Activated CD4-positive, alpha-beta T cell treated with anti-CD3 and anti-CD28 coated beads for 24 hours (primary cell): ENCODE measurements at places on chromosomes 16 and 17.

DNA sequence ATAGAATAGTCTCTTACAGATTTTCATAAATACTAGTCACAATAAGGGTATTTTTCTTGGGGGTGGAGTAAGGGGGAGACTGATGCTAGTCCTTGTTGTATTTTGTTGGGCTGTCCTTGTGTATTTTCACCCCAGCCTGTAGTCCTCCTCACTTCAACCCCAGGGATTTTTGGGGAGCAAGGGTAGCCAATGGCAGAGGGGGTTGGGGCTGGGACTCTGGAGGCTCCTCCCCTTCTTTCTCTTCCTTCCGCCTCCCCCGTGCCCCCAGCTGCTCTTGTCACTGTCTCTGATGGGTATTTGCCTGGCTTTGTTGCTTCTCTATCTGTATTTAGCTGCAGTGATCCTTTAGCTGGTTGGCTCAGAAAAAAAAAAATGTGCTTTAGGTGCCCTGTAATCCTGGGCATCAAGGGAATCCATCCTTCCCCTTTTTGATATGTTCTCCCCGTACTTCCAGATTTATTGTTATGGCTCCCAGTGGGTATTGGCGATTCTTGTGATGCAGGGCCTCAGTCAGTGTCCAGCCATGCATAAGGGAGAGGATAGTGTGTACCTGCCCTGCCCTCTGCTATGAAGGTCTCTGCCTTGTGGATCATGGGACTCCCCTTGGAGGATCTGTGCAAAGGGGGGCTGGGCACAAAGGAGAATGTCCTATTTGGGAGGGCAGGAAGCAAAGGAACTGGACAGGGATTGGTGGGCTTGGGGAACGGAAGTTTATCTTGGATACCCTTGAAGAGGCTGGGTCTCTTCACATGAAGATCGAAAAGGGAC is 16.5 kb downstream of the SNF8 start:
- no peak for DNase-seq

DNA sequence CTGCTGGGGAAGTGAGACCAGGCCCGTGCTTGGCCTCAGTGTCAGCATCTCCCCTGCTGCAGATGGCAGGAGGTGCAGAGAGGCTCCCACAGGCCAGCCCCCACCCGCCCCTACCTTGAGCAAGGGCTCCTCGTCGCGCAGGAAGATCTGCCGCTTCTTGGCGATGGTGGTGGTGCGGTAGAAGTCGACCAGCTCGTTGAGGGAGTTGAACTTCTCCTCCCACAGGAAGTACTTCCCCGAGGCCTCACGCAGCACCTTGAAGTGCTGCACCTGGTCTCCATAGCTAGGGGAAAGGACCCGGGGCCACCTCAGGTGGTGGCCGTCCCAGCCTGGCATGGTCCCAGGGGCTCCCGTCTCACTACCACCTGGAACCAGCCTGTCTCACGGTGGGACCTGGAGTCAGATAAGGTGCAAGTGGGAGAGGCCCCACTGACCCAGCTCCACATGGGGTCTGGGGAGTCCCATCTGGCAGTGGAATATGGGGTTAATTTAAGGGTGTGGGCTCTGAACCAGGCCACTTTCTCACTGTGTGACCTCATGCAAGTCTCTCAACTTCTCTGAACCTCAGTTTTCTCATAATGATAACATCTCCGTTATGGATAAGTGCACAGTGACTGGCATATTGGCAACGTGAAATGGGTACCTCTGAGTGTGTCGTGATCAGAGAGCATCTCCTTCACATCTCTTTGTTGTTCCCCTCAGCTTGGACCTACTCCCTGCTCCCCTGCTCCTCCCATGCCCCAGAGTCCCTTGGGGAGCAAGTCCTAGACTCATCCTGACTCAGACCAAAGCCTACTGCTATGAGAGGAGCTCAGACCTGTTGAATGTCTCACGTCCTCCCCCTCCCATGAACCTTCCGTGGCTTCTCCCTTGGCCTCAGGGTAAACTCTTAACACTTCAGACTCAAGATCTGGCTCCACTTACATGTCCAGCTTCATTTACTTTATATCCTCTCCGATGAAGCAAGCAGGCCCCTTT is 19.8 kb upstream of the FAM83G start:
- no peak for DNase-seq

DNA sequence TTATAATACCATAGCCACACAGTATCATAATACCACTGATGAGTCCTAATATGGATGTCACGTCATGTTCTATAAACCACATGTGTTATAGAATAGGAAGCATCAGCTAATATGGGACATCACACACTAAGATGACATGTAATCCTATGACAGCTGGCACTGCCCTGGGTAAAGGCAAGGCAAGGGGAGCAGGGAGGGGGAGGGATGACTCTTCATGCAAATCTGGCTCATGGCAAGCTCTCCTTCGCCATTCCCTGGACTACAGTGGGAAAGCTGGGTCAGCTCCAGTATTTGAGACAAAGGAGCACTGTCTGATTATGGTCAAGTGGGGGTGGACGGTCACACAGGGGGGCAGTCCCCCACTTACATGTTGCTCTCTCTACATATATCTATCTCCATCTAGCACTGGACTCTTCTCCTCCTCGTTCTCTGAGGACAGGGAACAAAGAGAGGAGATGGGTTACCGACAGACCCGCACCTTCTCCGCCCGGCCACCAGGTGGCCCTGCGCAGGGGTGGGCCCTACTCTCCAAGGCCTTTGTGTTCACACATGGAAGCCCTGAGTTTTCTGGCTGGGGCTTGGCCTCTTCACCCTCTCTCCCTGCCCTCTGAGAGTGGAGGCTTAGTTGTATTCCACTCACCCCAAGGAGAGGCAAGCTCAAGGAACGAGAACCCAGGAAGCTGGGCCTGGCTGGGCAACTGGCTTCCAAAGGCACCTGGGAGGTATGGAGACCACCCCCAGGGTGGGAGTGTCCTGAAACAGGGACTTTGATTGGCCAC is 23.4 kb upstream of the MPO start:
- DNase-seq, result peak; percentile 47

DNA sequence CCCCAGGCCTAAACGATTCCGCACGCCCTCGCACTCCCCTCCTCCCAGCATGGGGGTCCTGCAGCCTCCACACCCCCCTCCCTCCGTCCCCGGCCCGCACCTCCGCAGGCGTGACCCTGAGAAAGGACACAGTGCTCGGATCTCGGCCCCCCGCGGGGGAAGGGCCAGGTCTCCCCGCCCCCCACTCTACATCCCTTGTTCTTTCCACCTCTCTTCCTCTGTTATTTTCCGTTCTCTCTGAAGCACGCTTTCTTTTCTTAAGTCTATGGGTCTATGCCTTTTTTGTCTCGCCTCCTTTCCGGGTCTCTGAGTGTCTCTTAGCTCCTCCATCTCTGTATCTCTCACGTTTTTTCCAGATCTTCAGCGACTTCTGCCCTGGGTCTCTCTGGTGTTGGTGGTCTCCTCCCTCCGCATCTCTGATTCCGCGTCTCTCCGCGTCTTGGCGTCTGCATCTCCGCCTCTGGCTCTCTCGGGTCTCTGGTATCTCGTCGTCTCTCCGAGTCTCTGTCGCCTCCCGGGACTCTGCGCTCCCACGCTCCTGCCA is 2.1 kb upstream of the HES7 start:
- DNase-seq, result no peak

DNA sequence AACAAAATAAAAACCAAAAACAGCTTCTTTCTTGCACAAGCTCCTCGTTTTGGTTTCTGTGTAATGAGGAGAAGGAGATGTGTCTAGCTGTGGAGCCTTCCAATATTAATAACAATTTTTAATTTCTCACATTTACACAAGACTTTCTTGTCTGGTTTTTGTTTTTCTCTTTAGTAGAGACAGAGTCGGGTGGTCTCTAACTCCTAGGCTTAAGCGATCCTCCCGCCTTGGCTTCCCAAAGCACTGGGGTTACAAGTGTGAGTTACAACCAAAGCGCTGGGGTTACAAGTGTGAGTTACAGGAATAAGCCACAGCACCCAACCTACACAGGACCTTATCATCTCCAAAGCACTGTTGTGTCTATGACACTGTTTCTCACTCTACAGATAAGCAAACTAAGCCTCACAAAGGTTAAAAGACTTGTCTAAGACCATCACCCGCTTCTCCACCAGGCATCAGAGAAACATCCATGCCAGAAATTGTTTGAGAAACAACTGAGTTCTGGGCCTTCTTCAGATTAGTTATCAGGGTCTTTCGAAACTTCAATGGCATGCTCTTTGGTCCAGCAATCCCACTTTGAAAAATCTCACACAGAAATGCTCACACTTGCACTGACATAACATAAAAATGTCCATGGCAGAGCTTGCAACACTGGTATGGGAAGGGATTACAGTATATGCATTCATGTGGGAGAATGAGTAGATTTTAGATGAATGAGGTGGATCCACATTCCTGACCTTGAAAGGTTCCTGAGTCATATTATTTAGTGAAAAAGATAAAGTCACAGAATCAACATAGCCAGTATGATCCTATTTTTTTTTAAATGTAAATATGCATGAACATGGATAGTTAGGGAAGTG is 3.9 kb downstream of the ABAT start:
- DNase-seq, result no peak

DNA sequence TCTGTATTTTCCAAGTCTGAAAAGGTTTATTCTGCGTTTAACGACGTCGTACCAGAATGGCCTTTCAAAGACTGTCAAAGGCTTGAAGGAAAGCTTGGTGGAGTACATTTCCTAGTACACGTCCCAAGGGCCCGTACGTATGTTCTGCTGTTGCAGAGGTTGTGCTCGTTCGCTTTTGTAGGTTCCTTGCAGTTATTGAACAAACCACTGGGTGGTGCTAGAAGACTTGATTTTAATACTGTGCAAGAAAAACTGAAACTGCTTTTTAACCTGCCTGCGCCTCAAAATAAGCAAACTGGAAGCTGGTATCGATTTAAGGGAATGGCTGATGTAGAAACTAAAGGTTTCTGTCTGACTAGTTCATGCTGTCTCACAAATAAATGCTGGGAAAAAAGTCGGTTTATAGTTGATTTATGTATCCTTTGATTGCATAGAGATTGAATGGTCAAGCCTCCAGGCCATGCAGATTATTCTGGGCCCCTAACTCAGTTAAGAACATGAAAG is 54.6 kb downstream of the USP10 start:
- DNase-seq, result peak; percentile 56

GRCh38 chr16:20669679-20670078 is 27.8 kb downstream of the ACSM1 start:
- no peak for DNase-seq

GRCh38 chr17:59534583-59534982 is 30.8 kb upstream of the DHX40 start:
- no peak for DNase-seq

DNA sequence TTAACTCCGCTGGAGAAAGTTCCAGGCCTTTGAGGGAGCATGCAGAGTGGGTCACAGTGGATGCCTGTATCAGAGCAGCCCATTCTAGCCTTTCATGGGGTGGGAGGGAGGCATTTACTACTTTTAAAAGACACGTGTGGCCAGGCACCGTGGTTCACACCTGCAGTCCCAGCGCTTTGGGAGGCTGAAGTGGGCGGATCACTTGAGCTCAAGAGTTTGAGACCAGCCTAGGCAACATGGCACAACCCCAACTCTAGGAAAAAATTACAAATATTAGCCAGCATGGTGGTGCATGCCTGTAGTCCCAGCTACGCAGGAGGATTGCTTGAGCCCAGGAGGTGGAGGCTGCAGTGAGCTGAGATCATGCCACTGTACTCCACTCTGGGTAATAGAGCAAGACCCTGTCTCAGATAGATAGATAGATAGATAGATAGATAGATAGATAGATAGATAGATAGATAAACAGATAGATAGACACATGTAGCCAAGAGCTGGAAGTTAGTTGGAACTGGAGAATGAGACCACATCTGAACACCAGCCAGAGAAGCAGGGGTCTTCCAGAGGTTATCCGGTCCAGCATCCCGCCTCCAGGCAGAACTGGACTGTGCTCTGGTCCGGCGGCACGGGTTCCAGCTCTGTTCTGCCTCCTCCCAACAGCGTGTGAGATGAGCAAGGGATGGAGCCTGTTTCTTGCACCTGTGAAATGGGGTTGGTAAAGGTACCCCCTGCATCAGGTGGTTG is 3.6 kb downstream of the ADCY7 start:
- no peak for DNase-seq

DNA sequence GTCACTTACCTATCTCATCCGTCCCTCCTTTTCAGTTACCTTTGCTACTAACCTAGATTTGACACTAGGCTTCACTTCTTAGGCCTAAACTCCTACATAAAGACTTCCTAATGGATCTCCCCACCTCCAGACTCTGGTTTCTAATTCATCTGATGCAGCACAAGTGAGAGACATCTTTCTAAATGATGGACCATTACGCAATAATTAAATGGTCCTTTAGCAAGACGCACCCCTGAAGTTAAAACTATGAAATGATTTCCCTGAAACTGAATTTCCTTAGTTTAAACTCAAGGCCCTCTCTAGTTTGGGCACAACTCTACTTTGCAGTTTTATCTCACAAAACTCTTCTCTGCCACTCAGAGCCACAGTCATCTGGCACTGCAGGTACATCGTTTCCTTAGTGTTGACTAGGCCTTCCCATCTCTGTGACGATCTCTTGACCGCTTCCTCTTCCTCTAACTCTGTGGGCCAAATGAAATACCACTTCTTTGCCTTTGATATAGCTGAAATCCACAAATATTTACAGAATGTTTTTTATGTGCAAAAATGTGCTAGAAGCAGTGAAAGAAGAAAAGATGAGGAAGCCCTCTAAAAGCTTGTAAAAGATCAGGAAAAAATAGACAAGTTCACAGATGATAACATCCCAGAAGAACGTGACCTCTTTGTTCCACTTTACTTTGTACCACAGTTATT is 3.3 kb downstream of the SYNRG start:
- no peak for DNase-seq

DNA sequence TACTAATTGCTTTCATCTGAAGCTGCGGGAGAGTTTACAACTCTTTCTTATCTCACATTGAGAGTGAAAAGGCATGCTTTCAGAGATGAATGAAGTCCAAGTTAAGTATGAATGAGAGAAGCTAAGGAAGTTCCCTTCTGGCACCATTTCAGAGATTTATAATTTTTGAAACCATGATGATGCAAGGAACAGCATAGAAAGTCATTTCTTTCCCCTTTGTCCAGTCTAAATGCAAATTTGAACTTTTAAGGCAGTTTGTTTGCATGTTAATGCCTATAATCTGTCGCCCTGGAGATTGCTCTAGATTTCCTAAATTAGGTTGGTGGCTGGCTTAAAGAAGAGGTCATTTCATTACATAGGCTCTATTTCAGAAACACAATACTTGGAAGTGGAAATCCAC is 594.8 kb upstream of the GOT2 start:
- no peak for DNase-seq
